Activated CD4-positive, CD25-positive, alpha-beta regulatory T cell treated with anti-CD3 and anti-CD28 coated beads, Interleukin-2, amount 50 U/mL, for 72 hours (primary cell): ENCODE measurements at places on chromosomes 4 and X.

DNA sequence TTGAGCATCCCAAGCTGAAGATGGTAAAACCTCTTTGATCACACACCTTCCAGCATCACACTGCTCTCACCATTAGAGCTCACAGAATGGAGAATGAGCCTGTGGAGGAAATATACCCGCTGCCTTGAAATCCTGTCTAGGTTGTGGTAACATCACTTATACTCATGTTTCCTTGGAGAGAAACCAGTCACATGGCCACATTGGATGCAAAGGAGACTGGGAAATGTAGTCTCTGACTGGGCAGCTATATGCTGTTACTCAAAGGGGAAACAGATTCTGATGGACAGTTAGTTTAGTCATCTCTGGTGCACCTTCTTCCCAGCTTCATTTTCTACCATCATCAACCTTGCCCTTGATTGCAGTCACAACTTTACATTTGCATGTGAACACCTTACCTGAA lies 286.3 kb downstream of the ANKRD50 start:
- DNase-seq, result no peak

DNA sequence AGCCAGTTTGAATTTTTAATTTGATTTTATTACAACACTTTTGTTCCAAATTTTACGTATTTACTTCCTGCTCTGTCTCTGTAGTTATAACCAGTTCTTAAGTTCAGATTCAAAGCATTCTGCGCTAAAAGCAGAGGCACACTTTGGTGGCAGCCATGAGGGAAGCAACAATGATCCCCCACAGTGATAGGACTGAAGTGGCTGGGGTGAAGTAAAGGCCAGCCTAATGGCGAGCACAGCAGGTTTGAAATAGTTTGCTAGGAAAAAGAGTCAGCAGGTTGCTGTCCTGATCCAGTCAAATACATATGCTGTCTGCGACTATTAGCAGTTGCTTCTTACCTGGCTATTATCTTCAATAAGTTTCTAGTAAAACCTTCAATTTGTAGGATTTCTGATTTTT lies 176.3 kb downstream of the RPA4 start:
- DNase-seq, result no peak

GRCh38 chr4:140268186-140268841 lies 105.1 kb upstream of the SCOC start:
- no peak for DNase-seq

DNA sequence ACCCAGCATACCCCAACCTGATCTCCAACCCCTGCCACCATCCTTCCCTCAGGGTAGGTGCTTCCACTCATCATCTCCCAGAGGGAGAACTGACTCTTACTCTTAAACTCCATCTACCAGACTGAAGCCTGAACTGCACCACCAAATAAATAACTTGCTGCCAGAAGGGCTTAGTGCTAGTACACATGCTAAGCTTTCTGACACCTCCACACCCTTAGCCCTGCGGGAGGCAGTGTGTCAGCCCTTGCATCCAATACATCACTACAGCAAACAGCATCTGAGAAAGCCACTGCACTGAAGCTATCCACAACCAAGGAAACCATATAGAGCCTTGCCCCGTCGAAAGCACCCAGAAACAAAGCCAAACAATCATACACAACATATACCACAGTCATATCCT lies 68.6 kb upstream of the MCF2 start:
- DNase-seq, result no peak

GRCh38 chrX:31547416-31547815 lies 475.6 kb upstream of the FTHL17 start:
- DNase-seq, result no peak

- DNase-seq, result no peak
These were observed 32.9 kb downstream of the SETD7 start for GRCh38 chr4:139523076-139523475.

GRCh38 chr4:75722417-75722816 lies 2.0 kb upstream of the USO1 start:
- DNase-seq, result no peak

GRCh38 chr4:119730671-119730950 lies 102.0 kb upstream of the PDE5A start:
- DNase-seq, result no peak

GRCh38 chr4:153791746-153792617 lies 3.1 kb upstream of the SFRP2 start:
- DNase-seq, result no peak

- DNase-seq, result no peak
These were observed 1.2 kb upstream of the SLC7A11 start for GRCh38 chr4:138243369-138243768.

DNA sequence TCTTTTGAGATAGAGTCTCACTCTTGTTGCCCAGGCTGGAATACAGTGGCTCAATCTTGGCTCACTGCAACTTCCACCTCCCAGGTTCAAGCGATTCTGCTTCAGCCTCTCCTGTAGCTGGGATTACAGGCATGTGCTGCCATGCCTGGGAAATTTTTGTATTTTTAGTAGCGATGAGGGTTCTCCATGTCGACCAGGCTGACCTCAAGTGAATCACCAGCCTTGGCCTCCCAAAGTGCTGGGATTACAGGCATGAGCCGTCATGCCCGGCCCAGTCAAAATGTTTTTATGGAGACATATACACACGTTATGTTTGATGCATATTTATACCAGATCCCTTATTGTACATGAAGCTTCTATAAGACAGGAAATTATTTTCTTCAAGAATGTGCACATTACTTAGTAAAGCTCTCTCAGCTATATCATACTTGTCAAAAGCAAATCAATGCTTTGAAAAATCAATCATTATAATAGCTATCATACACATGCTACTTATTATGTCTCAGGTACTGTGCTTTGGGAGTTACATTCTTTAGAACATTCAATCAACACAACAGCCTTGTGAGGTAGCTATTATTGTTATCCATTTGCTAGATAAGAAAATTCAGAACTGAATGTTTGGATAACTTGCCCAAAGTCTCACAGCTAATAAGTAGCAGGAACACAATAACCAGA lies 269.2 kb downstream of the FSTL5 start:
- no peak for DNase-seq

GRCh38 chr4:86357608-86358007 lies 2.2 kb downstream of the MAPK10 start:
- DNase-seq, result no peak
